ENCODE measurements at places on chromosomes 6 and 20.

- no peak for DNase-seq
Observed at GRCh38 chr6:3022765-3023662, 23.3 kb downstream of the NQO2 start.

DNA sequence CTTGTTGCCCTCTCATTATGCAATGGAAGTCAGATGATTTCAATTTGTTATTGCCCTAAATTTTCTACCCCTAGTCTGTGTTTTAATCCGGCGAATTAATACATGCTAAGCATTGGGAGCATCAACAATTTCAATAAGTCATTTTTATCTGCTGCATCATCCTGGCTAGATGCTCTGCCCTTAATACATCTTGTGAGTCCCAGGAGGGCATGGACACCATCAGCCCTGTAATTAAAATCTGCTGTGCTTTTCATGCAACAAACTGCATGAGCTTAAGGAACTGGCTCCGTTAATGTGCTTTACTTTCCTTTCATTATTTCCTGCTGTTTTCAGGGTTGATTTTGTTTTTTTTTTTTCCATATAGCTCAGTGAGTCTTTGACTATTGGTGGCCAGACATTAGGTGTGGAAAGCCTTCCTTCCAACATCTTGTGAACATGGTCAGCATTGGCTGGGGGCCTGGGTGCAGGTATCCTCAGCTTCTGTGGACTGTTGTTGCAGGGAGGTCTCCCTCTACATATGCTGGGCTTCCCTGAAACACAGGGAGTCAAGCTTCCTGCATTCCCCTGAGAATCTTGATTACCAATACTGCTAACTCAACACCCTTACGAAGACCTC, 8.5 kb upstream of the PBOV1 start:
- DNase-seq, result no peak

DNA sequence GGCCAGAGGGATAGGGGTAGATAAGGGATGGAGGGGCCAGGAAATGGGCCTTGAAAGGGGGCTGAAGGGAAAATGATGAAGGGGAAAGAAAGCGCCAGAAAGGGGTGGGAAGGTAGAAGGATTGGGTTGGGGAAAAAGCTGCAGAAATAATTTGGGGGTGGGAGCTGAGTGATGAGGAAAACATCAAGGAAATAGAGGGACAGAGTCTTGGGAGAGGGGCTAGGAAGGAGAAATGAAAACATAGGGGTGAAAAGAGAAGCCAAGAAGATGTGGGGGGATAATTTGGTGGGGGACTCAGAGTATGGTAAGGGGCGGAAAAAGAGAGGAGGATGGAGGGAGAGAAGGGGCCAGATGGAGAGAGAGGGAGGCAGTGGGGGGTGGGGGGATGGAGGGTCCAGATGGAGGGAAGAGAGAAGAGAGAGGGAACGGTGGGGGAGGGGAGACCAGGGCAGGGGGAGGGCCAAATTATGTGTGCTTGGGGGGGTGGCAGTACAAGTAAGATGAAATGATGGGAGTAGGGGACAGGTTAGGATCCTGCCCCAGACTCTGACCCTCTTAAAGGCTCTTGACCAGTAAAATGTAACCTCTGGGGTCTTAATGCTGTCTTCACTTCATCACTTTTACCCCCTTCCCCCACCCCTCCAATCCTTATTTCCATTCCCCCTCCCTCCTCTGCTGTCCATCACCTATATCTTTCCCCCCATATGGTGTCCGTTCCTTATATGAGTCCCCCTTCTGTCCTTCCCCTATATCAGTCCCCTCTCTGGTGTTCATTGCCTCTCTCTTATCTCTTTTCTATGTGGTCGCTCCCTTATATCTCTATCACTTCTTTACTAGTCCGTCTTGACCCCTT, 852 bp downstream of the SYNGAP1 start:
- no peak for DNase-seq

DNA sequence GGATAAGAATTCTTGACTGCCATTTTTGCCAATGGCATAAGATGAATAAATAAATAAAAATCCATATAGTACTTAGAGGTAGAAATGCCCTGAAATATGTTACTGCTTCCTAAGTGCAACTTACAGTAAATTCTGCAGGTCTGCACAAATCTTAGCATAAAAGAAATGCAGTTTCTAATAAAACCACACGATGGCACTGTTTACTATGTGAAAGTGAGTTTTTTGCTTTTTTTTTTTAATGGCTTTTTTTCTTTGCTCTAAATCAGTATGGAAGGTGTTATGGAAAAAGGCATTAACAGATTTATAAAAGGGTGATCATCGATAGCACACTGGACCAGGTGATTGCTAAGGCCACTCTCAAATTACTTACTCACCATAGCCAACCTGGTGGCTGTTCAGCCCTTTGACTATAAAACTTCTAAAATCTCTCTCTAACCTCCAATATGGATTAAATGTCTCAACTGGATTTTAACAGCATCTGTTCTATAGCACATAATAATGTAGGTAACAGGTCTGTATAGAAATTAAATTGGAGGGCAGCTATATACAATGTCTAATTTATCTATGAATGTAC, 45.8 kb downstream of the AHI1 start:
- DNase-seq, result no peak

- DNase-seq, result no peak
Observed at GRCh38 chr6:12116264-12116800, 104.2 kb downstream of the HIVEP1 start.

Data from stimulated activated CD4-positive, alpha-beta T cell treated with anti-CD3 and anti-CD28 coated beads, Interleukin-1b, Interleukin-23, amount 100 ng/mL, for 1 hour (primary cell).